H7 (cell line): ENCODE measurements at places on chromosomes 2 and 18. TPM values are rescaled to one million over a fixed set of nuclear protein-coding genes. Genes with fewer than 3 reads are reported as not detected.

- DNase-seq = no peak
These were observed 104.9 kb downstream of the NCK2 start for GRCh38 chr2:105849431-105850179.

DNA sequence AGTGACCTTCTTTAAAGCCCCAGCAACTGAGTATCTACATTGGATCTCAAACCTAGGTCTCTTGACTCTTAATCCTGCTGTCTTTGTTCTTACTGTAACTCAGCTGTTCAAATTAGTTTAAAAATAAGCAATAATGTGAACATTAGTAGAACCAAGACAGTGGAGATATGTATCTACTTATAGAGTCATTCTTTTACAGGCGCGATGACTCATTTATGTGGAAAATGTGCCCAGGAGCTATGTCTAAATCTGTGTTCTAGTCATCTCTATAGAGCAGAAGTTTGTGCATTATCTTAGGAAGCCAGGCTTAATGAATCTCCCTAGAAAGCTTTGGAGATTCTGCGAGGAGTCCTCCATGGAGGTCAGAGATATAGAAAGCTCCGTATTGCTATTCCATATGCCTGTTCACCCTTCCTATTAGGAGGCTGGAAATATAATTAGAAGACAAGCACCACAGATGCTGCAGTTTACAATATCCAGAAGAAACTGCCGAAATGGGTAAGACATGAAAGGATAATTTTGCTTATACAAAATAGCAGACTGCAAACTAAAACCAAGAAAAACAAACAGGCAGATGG lies 211.6 kb downstream of the TRIB2 start:
- DNase-seq = no peak

DNA sequence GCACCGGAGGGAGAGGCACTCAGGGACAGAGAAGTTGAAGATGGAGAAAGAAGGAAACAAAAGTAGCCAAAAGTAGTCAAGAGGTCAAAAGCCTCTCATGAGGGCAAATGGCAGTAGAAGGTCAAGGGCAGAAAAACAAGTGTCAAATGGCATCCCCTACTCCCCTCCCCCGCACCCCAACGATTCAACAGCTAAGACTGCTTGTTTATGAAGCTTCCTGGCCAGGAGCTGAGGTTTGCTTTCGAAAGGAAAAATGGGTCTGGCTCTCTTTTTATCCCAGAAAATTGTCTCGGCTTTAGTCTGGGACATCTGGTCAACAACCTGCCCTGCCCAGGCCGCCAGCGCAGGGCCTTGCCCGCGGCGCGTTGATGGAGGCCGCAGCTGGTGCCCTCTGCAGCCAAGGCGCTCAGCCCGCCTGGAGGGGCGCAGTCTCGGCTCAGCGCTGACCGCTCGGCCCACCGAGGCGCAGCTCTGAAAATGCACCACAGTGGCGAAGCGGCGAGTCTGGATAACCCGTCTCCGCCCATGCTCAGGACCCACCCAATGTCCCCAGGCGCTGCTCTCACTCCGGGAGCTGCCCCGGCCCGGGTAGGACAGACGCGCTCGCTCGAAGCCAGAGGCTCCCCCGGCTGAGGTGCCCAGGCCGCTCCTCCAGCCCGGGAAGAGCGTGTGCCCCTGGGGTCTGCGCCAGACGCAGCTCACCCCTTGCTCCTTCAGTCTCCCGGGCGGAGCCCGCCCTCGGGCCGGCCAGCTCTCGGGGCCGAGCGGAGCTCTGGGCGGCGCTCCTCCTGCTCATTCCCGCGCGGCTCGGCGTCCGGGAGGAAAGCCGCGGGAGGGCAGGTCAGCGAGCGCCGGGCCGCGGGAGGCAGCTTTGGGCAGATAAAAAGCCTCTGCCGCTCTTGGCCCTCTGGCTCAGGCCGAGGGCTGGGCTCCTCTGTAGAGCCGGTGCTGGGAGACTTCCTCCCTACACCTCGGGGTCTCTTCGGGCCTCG lies 1.8 kb upstream of the TBR1 start:
- DNase-seq = peak; percentile 81

DNA sequence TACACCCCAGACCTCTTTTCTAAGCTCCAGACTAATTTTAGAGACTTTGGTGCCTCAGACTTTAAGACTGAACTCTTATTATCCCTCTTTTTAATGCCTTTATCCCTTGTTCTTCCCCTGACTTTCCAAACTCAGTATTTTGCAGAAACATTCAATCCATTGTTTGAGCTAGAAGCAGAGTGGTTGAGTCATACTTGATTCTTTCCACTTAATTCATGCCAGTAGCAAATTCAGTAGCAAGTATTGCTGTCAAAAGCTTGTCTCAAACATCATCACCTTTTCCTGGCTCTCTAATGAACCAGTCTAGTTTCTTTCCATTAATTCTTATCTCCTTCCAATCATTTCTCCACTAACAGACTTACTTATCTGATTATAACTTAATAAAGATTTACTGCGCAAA lies 699.7 kb upstream of the ZNF804A start:
- DNase-seq = no peak

Gene NMUR1
- 0.10 and 0.22 TPM in 2 replicates for total RNA-seq

Gene ASPRV1
- 0.70 and 0.90 TPM in 2 replicates for total RNA-seq
